Central memory CD4-positive, alpha-beta T cell (primary cell): ENCODE measurements at places on chromosomes 5 and 9.

GRCh38 chr5:97627272-97627671 is 444.2 kb upstream of the RIOK2 start:
- no peak for DNase-seq

GRCh38 chr5:147216552-147217154 is 18.2 kb upstream of the STK32A start:
- DNase-seq, result peak; percentile 16

GRCh38 chr5:175809531-175810121 is 61.8 kb upstream of the CPLX2 start:
- no peak for DNase-seq

GRCh38 chr5:72841756-72842535 is 25.5 kb downstream of the TNPO1 start:
- DNase-seq, result no peak

DNA sequence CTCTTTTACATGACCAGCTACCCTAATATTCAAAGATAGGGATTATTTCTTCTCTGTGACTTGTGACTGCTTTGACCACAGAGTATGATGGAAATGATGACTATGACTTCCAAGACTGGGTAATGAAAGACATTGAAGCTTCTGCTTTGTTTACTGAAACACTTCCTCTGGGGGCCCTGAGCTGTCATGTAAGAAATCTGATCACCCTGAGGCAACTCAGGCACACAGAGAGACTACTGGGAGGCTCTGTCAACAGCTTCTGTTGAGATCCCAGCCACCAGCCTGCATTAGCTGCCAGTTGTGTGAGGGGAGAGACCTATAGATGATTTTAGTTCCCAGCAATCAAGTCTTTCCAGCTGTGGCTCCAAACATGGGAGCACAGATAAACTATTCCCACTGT is 76.5 kb downstream of the KCTD16 start:
- no peak for DNase-seq

GRCh38 chr9:97591535-97591934 is 41.6 kb downstream of the TSTD2 start:
- DNase-seq, result no peak

DNA sequence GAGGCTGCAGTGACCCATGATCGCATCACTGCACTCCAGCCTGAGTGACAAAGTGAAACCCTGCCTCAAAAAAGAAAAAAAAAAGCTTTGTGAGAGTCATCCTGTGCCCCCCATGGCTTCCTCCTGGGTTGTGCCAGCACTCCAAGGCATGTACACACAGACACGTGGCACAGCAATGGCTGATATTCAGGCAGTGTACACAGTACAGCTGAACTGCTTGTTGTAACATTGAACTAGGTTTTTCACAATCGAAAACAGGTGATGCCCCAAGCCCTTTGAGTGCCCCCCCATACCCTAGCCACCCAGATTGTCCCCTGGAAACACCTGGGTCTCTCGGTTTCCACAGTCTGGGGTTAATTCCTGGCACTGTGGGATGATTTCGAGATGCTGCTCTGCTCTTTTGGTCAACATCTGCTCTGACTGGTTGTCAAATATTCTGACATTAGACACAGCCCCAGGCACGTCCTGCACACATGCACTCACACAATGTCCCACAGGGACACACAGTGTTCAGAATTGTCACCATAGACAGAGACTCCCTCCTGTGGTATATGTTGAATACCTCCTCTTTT is 9.2 kb downstream of the SPINK4 start:
- no peak for DNase-seq

DNA sequence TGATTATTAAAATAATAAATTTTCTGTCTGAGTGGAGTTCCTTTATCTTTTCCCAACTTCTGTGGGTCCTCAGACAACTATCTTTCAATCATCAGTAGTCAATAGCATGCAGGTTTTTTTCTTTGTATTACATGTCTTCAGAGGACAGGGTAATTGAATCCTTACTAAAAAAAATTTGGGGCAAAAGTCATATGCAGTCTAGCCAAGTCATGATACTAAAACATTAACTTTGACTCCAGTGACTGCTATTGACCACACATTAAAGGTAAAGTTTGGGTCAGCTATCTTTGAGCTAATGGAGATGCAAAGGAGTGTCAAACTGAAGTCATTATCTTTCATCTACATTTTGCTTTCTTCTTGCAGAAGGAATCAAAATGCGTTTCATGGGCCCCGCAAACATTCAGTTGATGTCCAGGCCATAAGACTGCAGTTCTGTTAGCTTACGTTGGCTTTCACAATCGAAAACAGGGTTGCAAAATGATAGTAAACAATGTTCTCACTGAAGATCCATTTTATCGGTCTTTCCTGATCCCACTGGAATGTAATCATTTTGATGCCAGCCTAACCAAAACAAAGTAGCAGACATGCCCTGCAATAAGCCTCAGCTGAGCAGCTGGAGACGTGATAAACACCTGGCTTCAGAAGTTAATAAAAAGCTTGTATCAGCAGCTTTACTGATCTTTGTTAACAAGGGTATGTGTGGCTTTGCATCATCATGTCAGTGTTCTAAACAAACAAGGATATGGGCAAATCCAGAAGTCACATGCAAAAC is 186.1 kb upstream of the PRLR start:
- DNase-seq, result no peak

DNA sequence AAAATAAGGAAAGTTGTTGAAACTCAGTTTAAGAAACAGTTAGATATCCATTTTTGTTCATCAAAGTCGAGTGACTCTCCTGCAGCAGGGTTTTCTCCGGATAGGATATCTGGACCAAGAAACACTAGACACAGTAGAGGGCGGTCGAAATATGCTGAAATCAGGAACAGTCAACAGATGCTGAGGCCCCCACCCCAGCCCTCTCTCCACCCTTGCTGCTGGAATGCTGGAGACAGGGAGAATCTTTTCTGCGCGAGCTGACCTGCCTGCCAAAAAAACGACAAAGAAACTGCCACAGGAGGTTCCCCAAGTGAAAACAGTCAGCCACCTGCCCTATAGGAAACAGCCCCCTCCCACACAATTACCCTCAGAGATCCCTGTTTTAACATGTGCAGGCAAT is 4.3 kb upstream of the IL13 start:
- no peak for DNase-seq

- peak; percentile 3 for DNase-seq
Observed at GRCh38 chr9:130368631-130369103, 76.1 kb upstream of the ASS1 start.

GRCh38 chr5:66671305-66671704 is 75.1 kb downstream of the MAST4 start:
- no peak for DNase-seq

GRCh38 chr5:149320791-149321330 is 24.4 kb upstream of the GRPEL2 start:
- DNase-seq, result no peak

- DNase-seq, result no peak
Observed at GRCh38 chr5:18433336-18433735, 799.1 kb downstream of the TAF11L14 start.

GRCh38 chr5:167254132-167254531 is 1037.3 kb upstream of the WWC1 start:
- no peak for DNase-seq

- DNase-seq, result no peak
Observed at GRCh38 chr5:142722896-142723295, 37.0 kb upstream of the FGF1 start.

GRCh38 chr9:131289301-131290035 is at the start of gene PLPP7:
TSS of gene PLPP7 (plus strand) at chr9:131289723. CDS start at chr9:131289998, 275 bp downstream.
- no peak for DNase-seq

GRCh38 chr5:143147383-143147782 is 256.1 kb downstream of the NR3C1 start:
- DNase-seq, result no peak

GRCh38 chr9:131565369-131565768 is 20.0 kb downstream of the PRRT1B start:
- DNase-seq, result no peak

- no peak for DNase-seq
Observed at GRCh38 chr5:140556438-140556837, 835 bp downstream of the SRA1 start.

DNA sequence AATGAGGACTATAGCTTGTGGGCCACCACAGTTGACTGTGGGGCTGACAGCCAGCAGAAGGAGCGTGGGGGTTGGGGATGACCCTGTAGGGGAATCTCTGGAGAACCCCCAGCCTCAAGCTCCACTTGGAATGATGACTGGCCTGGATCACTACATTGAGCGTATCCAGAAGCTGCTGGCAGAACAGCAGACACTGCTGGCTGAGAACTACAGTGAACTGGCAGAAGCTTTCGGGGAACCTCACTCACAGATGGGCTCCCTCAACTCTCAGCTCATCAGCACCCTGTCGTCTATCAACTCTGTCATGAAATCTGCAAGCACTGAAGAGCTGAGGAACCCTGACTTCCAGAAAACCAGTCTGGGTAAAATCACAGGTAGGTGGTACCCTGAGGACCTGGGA is 128.4 kb upstream of the DMRT1 start:
- no peak for DNase-seq

GRCh38 chr9:84271531-84271900 is 69.0 kb downstream of the SLC28A3 start:
- DNase-seq, result peak; percentile 12

DNA sequence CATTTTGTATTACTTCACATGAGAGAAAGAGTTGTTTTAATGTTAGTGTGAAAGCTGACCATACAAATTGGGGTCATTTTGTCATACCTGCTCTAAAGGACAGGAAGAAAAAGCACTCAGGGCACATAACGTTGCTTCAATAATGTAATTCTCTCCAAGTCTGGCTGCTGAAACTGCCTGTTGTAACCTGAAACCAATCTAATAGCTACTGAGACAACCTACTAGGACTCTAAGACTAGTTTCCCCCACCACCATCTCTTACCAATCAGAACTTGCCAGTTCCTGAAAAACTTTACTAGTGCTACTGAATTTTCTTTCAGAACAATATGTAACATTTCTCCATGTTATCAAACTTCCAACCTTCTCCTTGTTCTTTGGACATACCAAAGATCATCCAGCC is 374.7 kb downstream of the PTPRD start:
- no peak for DNase-seq

GRCh38 chr9:7147121-7148090 is 389.6 kb downstream of the KDM4C start:
- DNase-seq, result no peak

DNA sequence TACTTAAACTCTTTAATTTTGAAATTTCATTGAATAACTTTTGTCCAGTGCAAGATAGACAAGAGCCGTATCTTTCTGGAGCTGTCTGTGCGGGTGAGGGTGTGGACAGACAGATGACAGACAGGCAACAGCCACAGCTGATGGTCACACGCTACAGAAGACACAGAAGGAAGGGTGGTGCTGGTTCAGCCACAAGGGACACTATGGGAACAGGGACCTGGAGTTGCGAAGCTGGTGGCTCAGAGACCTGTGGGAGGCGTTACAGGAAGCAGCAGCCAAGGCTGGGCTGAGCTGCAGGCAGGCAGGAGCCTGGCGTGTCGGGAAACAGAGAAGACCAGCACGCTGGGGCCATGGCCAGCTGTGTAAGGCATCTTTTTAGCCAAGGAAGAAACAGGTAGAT is 104.4 kb downstream of the WNK2 start:
- no peak for DNase-seq

GRCh38 chr5:151450605-151451004 is 3.2 kb downstream of the SLC36A1 start:
- no peak for DNase-seq

DNA sequence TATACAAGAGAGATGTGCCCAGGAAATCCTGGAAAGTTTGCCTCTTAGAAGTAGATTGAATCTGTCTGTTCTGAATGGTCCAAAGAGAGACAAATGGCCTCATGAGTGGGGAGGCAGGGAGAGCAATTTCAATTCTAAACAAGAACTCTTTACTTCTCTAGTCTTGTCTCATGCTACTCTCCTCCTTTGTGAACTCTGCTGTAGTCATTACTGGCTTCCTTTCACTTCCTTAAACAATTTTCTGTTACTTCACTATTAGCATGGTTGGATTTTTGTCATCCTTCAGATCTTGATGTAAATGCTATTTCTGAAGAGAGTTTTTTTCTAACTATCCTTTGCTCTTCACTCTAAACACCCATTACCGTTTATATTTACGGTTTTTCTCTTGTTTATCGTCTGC is 54.0 kb upstream of the GRIN3A start:
- DNase-seq, result no peak
